ENCODE measurements at places on chromosomes 2 and 18.
A peak's percentile ranks its signal among the peaks of the same experiment; 100 is the strongest.

- no peak for DNase-seq
These were observed 81.5 kb downstream of the GAREM1 start for GRCh38 chr18:32389191-32389590.

DNA sequence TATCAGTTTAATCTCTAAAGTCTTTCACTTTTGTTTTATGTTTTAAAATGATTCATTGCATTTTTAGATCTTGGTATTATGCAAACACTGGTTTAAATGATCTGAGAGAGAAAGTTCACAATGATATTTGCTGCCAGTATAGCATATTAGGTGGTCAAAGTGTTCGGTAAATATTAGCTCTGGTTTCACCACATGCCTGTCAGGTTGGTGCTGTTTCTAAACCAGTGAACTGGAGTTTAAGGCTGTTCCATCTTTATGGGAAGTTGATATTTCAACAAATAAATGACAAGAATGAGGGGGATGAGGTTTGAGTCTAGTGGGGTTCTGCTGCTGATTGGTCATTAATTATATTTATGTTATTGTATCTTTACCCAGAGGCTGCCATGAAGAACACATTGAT, 436.4 kb downstream of the DCDC2C start:
- no peak for DNase-seq

GRCh38 chr18:72086421-72086820, 457.7 kb downstream of the CBLN2 start:
- no peak for DNase-seq

GRCh38 chr2:226702376-226702775, 97.2 kb downstream of the IRS1 start:
- no peak for DNase-seq

- DNase-seq: no peak
These were observed 130.8 kb upstream of the LGALSL start for GRCh38 chr2:64323197-64323596.

DNA sequence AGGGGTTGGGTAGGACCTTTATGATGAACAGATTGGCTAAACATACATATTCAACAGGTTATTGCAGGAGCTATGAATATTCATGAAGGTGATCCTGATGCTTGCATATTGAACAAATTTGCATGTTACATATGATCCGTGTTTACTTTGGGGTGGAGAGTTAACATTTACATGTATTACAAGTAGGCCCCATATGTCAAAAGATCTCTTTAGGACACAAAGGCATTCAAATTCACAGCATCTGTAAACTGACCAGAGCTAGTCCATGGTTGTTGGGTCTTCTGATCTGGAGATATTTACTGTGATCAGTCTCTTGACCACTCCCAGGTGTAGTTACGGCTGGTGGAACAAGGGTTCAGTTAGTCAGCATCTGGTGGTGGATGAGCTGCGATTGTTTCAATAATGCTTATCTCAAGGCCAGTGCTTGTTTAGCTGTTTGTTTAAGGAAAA, 80.4 kb downstream of the PMAIP1 start:
- no peak for DNase-seq

- no peak for DNase-seq
These were observed 5.1 kb downstream of the NCK2 start for GRCh38 chr2:105749583-105750400.

DNA sequence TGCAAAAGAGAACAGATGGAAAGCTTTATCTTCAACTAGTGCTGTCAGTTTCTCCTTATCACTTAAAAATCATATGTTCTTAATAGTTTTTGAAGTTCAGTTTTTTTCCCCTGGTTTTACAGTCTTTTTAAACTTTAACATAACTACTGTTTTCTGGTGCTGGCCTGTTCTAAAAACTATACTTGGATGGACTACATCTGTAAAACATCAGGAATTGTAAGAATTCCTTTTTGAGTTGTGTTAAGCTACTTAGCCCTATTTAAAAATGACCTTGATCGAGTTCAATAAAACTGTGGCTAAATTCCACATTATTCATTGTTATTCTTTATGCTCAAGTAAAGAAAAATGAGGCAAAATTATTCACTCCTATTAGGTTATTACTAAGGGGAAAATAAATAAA, 397.7 kb downstream of the NUP35 start:
- no peak for DNase-seq

DNA sequence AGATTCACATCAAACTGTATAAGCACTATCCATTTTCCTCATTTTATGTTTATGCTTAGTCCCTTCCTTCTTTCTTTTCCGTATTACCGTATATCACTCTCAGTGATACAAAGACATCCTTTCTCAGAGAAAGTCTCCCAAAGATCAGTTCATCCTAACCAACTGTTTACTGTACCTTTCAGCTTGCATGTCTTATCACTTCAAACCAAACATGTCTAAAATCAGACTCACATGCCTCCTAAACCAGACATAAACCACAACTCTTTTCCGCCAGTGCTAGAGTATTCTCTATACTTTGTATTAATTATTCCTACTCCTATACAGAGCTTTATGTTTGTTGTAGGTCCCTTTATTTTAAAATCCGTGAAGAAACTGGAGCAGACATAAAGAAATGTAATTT, 41.5 kb downstream of the KCMF1 start:
- DNase-seq: no peak

DNA sequence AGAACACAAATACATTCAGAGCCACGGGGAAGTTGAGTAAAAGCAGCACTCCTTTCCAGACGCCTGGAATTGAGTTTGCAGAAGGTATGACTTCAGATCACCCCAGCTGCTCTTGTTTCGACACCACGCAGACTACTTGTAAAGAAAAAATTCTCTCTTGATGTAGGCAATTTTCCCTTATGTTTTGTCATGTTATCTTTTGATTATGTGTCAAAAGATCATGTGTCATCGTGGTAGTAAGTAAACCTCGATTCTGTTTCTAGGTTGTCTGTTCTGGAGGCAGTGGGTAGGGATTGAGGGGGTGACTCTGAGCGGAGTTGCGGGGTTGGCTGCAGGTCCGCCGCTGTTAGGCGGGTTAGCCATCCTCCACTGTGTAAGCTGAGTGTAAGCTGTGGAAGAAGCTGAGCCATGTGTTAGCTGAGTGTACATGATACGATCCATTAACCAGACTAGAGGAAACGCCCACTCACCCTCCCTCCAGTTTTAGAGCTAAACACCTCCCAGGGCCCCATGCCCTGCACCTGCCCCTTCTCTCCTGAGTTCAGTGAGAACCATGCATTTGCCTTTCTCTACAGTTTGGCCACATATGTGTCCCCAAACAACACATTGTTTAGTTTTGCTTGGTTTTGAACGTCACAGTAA, 181.8 kb downstream of the SNTG2 start:
- DNase-seq: no peak

DNA sequence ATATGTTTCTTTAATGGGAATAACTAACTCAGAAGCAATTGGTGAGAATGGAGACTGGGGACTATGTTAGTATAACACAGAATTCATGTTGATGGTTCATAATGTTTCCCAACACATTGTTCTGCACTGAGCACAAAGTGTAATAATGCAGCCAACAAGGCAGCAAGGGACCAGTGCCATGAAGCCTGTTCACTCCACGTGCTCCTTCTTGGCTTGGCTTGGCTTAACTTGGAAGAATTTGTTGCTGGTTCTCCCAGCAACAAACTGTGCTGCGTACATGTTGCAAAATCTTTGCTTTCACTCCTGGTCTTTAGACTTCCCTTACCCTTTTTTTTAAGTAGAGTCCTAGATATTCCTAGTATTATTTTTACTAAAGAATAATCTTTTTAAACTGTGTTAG, 129.7 kb downstream of the MAP3K20 start:
- no peak for DNase-seq

DNA sequence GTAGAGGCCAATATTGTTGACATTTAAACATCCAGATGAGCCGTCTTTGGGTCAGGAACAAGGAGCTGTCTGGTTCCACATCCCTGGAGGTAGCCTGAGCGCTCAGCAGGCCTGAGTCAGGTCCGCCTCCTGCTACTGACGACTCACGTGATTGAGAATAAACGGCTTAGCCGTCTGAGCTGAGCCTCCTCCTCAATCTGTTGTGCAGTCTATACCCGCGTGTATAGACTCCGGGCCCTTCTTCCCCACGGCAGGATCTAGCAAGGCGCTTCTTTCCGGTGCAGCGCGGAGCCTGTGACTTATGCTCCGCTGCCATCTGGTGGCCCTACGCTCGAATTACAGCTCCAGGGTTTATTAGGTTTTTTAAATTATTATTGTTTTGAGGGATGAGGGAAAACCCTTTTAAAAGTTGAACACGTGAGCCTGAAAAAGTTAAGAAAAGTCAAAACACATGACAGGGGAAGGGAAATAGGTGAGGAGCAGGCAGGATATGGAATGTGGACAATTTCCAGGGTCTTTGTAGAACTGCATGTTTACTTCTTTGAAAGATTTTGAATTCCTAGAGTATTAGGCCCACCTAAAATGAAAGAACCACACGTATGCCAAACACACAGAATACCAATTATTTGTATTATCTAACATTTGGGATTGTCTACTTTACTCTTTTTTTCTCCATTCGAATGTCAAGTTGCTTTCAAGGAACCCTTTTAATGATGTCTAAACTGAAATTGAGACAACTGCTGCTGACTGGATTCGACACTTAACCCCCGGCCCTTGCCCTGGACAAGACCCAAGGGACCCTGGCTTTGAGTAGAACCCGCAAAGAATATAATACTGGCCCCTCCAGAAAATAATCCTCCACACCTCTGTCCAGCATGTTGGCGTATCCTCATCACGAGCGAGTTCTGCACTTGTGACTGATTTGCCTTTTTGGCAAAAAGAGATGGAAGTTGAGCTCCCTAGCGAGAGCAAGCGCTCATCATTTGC, 112.4 kb upstream of the ZNF236 start:
- peak; percentile 73 for DNase-seq

GRCh38 chr2:186827411-186827810, 21.6 kb downstream of the ZSWIM2 start:
- no peak for DNase-seq

- DNase-seq: no peak
These were observed 221.6 kb downstream of the VAPA start for GRCh38 chr18:10135302-10135926.

- no peak for DNase-seq
These were observed 70.8 kb upstream of the SLC1A4 start for GRCh38 chr2:64918220-64918886.

- DNase-seq: no peak
These were observed 241.1 kb downstream of the TMEM182 start for GRCh38 chr2:103002954-103003353.

DNA sequence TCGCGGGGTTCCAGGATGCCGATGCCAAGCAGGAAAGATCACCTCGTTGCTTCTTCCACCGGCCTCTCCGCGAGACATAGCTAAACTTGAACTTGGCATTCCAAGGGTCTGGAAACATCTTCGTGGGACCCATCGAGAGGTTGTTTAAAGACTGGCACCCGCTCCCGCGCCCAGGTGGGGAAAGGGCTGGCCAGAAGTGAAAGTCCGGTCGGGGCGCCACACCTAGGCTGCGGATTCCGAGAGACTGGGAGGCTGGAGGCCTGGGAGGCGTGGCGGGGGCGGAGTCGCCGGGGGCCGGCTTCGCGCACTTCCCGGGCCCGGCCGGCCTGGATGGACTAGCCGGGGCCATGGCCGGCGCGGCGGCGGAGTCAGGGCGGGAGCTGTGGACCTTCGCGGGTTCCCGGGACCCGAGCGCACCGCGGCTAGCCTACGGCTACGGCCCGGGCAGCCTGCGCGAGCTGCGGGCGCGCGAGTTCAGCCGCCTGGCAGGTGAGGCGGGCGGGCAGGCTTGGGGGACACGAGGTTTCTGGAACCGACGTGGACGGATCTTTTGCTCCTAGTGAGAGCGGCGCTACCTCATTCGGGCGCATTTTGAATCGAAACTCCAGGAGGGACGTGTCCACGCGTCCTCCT, at the start of gene MOCOS:
MOCOS (plus strand) TSS at position 305 of the 633 bp plus-strand sequence; CDS start at position 348, 43 bp downstream.
- no peak for DNase-seq

DNA sequence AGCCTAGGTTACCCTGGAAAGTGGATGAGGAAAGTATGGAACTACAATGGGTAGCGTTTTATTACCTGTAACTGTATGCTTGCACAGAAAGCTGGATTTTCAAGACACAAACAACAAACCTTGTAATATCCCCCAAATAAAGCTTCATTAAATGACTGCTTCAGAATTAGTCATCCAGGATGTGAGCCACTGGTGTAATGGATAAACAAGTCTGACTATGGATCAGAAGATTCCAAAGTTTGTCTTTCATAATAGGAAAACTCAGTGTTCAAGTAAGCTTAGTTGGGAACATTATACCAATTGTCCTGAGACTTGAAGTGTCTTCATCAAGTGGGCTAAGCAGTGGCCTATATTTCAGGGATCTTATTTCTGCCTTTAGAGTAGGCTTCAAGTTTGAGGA, 518.8 kb downstream of the LRP1B start:
- no peak for DNase-seq

GRCh38 chr18:9746958-9747357, 38.9 kb downstream of the RAB31 start:
- no peak for DNase-seq

GRCh38 chr2:173264151-173264550, 90.5 kb upstream of the CDCA7 start:
- no peak for DNase-seq

DNA sequence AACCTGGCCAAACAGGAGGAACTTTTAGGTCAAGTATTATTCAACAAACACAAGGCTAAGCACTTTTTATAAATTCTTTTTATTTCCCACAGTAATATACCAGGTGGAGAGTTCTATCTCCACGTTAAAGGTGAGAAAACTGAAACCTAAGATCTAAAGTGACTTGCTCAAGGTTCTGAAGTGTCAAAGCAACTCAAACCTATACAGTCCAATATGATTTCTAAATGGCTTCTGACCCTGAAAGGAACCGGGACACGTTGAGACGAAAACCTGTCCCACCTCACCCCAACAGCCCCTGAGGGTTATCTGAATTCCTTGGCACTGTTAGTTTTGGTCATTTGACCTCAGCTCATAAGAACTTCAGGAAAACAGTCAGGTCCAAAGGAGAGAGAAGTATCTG, 814.5 kb upstream of the LRATD1 start:
- DNase-seq: no peak

GRCh38 chr2:18741895-18742732, 152.7 kb upstream of the NT5C1B start:
- DNase-seq: no peak
